ENCODE measurements at places on chromosomes 3 and 15.
A peak's percentile ranks its signal among the peaks of the same experiment; 100 is the strongest.

- DNase-seq: no peak
These were observed 319.4 kb upstream of the POU1F1 start for GRCh38 chr3:87595798-87596197.

GRCh38 chr3:35772381-35773015 lies 133.2 kb downstream of the ARPP21 start:
- DNase-seq: no peak

- DNase-seq: no peak
These were observed 803.9 kb downstream of the DIPK2A start for GRCh38 chr3:144775551-144775950.

GRCh38 chr15:63473999-63474809 lies 30.2 kb upstream of the USP3 start:
- DNase-seq: peak; percentile 42

- no peak for DNase-seq
These were observed 146.0 kb upstream of the SMAD3 start for GRCh38 chr15:66919421-66919820.

- DNase-seq: no peak
These were observed 283.1 kb upstream of the NR2F2 start for GRCh38 chr15:96047255-96047931.

DNA sequence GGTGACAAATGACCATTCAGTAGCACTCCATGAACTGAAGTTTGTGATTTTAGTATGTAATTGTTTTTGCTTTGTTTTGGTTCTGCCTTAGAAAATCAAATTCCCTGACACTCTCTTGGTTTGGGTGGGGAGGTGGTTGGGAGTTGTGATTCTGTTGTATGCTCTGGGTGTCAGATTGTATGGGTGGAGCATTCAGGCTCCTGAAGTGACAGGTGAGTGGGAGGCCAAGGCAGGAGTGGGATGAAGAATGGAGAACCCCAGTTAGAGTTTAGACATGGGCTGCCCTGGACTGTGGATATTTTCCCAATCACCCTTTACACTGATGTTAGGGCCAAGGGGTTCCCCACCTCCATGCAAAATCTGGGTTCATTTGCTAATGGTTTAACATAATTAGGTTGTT lies 83.6 kb downstream of the ARPP21 start:
- DNase-seq: no peak

DNA sequence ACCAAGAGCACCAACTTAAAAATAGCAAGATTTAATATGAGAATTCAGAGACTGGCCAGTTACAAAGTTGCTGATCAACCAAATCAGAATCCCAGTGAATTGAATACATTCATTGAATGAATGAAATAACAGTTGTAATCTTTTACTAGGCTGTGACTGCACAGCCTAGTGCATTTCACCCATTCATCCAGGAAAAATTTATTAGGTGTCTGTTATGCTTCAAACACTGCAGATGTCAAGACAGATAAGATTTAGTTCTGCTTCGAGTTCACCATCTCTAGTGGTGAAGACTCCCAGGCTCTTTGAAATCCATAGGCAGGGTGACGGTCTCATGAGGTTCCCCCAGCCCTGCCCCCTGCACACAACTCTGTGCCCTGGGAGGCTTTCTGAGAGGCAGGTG lies 28.9 kb downstream of the TGM4 start:
- no peak for DNase-seq

GRCh38 chr3:45566196-45566595 lies 28.4 kb upstream of the LIMD1 start:
- DNase-seq: no peak

DNA sequence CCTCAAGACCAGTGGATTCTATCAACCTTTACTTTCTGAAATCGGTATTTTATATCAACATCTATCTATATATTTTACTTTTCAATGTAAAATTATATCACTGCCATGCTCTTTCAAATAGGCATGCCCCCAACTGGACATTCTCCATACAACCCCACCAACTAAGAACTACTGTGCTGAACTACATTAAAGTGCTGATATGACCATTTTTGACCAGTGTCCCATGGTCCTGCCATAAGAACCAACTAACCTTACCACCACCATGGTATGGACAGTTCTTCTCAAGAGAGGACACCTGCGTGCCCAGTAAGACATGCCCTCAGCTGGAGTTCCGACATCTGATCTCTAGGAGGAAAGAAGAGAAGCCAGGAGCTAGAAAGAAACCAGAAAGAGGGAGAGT lies 15.6 kb downstream of the POMGNT2 start:
- no peak for DNase-seq

DNA sequence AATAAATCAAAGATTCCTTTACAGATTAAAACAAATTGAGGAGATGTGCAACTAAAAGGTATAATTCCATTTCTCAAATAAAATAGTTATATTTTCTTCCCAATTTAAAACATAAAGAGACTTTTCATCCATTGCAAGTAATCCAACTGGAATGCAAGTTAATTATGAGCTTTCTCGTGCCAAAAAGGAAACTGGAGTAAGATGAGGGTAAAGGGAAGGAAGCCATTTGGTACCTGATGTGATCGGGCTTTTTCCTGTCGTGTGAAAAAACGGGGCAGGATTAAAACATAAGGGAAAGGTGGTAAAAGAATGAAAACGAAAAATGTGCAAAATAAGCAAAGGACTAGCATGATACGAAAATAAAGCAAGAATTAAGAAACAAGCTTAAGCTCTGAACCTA lies 41.8 kb upstream of the XXYLT1 start:
- no peak for DNase-seq

DNA sequence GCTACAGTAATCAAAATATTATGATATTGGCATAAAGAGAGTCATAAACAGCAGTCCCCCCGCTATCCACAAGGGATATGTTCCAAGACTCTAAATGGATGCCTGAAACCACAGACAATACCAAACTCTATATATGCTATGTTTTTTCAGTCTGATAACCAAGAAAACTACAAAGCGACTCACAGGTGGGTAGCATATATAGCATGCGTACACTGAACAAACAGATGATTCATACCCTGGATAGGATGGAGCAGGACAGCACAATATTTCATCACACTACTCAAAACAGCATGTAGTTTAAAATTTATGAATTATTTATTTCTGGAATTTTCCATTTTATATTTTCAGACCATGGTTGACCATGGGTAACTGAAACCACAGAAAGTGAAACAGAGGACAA lies 87.0 kb upstream of the PPP2R3A start:
- no peak for DNase-seq

DNA sequence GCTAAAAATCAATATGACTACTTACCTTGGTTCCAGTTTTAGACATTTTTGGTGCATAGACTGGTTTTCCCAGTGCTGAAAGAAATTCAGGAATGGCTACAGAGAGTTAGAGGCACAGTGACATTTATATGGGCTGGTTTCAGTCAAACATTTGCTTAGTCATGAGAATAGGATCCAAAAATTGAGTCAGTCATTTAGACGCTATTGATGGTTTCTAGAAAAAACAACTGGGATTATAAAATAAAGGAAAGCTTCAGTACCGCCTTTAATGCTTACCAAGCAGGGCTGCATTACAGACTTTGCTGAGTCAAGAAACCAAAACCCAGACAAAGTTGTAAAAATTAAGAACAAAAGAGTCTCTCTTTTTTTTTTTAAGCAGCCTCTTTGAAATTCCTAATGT lies at the start of gene CRYGS:
Gene CRYGS (minus strand): TSS at position 100 of the 400 bp plus-strand sequence. CDS start 54 bp downstream, at position 46.
- DNase-seq: no peak

- no peak for DNase-seq
These were observed 40.4 kb downstream of the CACNA1D start for GRCh38 chr3:53534676-53535400.

All from activated T-helper 9 cell treated with anti-CD3 and anti-CD28 coated beads, Interleukin-2, amount 50 U/mL, for 16 hours (primary cell).